Ovary (tissue), 10 donors: ENCODE measurements at places on chromosomes 16 and 17.
A peak's percentile ranks its signal among the peaks of the same experiment; 100 is the strongest.

- no peak for DNase-seq
Measured at GRCh38 chr17:385836-386140, 33.2 kb upstream of the RPH3AL start.

- DNase-seq = no peak
Measured at GRCh38 chr16:69131167-69131838, 1.1 kb downstream of the CHTF8 start.

- DNase-seq = no peak
Measured at GRCh38 chr17:31650756-31651520, 208.1 kb downstream of the COPRS start.

GRCh38 chr16:78490847-78491246 is 391.4 kb downstream of the WWOX start:
- no peak for DNase-seq

DNA sequence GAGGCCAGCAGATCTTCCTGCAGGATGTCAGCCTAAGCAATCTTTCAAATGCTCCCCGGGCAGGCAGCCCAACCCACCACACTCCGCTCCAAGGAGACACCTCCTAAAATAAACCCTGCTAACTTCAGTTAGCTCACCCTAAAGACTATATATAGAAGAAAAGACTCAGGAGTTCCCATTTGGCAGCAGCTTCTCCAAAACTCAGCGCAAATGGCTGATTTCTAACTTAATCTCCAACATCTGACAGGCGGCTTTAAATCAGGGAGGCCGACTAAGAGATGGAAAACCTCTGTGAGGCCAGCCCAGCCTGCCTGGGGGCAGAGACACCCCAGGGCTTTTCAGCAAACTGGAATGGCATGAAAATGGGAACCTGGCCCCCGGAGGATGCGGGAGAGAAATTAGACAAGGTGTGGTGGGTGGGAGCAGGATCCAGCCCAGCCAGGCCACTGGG is 91.6 kb downstream of the XYLT1 start:
- DNase-seq = peak; percentile 47

DNA sequence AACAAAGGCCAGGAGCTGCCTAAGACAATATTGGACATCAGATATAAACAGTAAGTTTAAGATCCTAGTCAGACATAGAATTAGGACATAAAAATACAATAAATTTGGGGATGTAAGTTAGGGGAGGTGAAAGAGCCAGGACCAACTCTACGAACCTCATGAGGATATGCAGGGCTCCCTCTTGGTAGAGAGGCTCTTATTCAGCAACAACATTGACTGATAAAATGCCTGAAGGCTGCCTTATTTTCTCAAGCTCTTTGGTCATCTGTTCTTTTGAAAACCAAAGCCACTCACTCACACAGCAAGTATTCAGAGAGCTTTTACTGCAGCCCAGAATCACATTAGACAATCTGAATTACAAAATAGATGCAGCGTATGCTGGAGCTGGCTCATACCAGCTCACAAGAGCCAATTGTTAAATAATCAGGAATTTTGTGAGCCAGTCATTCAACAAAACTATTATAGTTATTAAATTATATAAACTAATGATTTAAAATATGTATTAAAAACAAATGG is 108.6 kb upstream of the CLEC3A start:
- no peak for DNase-seq

DNA sequence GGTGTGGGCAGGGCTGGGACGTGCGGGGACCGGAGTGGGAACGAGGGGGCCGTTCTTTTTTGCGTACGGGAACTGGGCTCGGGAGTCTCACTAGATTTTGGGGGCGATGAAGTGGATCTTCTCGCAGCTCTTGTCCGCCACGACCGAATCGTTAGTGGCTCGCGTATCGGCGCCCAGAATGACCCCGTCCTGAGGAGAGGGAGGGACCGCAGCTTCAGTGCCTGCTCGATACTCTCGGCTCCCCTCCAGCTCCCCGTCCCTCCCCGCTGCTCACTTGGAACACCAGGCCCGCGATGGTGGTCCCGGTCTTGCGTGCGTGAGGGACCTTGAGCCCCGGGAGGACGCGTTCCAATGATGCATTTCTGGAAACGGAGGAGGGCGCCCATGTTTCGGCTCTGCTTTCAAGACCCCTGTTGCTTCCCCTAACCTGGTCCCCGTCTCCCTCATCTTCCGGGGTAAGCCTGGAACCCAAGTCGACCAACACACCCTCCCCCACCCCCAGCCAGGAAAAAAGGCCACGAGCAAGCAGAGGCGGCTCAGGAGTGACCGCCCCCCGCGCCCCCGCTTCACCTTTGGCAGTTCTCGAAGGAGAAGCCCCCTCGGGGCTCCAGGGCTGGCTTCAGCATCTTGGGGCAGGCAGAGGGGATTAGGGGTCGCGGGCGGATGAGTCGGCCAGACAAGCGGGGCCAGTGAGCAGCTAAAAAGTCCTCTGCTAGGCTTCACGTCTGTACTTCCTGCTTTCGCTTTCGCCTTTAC is at the start of gene PSMB10:
Gene PSMB10, minus strand, starts transcription at position 727 of the 756 bp plus-strand sequence. Its CDS starts 101 bp downstream, at position 626.
- DNase-seq = peak; percentile 59

- DNase-seq = no peak
Measured at GRCh38 chr16:12646490-12647274, 157.0 kb downstream of the CPPED1 start.

GRCh38 chr17:55769625-55770000 is 18.8 kb downstream of the PCTP start:
- DNase-seq = no peak

DNA sequence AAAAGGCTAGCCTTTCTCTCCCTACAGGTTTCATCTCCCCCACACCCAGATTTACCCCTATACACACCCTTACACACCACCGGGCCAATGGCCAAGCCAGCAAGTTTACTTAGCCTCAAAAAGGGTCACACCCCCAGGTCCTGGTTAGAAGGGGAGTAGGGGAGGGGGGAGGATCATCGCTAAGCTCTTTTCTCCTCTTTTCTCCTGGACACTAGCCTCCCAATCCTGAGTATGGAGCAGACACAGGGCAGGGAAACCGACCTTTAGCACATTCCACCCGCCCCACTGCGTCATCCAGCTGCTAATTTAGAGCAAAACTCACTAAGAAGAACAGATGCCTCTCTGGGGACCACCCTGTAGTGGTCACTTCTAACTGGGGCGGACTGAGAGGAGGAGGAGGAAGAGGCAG is 4.4 kb downstream of the ACLY start:
- no peak for DNase-seq

- no peak for DNase-seq
Measured at GRCh38 chr16:78624366-78624765, 524.9 kb downstream of the WWOX start.

GRCh38 chr17:14791221-14791620 is 473.9 kb downstream of the PMP22 start:
- no peak for DNase-seq

- DNase-seq = no peak
Measured at GRCh38 chr16:81810894-81811538, 31.9 kb downstream of the PLCG2 start.

GRCh38 chr16:89374393-89374960 is 115.9 kb downstream of the ANKRD11 start:
- no peak for DNase-seq

DNA sequence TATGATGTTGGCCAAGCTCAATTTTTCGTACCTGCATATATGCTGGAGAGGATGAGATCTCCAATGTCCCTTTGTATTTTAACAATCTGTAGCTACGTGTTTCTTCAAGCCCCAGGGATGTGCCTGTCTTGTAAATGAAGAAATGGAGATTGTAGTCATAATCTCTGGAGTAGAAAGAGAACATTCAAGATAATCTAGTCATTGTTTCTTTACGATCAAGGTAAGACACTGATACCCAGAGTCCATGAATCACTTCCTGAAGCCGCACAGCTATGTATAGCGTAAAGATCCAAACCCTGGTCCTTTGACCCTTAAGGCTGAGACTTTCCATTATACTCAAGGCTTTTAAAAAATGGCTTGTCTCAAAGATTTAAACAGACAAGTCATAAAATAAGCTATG is 205.5 kb downstream of the HS3ST3B1 start:
- DNase-seq = no peak

DNA sequence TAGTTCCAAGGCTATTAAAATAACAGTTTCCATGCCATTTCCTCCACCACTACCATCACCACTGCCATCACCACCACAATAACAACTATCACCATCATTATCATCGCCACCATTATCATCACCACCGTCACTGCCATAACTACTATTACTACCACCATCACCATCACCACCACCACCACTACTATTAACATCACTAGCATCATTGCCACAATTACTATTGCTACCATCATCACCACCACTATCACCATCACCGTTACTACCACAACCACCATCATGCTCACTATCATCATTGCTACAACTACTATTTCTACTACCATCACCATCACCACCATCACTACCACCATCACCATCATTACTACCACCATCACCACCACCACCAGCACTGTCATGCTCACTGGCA is 185.9 kb upstream of the MAF start:
- DNase-seq = no peak

GRCh38 chr17:75776386-75777295 is 8.0 kb upstream of the UNK start:
- no peak for DNase-seq

DNA sequence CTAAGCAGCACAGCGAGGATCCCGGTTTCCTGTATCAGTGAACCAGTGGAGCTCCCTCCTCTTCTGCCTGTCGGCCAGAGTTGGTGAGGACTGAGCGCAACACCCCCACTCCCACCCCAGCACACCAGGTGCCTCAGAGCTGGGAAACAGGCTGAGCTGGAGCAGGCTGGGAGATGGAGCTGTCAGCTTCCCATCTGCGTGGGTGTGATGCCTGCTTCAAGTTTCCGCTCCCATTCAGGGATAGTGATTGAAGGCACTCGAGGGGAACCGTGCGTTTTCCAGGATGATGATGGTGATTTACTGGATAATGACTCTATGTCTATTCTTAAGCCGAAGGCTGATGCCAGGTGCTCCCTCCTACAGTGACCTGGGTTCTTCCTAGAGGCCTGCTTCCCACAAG is 144.5 kb downstream of the TMEM132E start:
- DNase-seq = no peak

DNA sequence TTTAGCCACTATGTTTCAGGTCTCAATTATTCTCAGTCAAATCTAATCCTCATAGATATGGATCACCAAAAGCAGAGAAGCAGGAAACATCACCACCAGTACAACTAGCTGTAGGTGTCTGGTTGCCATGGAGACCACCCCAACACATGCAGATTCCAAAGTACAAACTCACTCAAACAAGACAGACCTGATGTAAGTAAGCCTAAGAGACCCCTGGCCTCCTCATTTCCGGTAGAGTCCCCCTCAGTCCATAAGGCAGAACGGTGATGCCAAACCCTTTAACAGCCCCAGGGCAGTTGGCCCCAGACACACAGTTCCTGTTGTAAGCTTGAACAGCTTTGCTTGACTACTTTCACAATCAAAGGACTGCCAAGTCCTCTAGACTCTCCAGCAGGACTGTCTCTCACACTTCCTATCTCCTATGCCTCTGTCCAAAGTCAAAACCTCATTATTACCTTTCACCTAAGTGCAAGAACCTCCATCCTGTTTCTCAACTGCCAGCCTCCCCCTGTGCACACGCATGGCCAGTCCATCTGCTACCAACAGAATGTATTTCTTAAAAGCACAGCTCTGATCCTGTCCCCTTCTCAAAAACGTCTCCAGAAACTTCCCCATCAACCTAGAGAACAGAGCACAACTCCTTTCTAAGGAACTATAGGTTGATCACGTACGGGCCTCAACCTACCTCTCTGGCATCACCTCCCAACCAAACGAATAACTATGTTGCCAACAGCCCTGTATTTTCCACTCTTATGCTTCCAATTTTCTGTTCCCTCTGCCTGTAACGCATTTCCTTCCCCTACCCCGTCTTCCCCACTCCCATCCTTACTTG is 23.9 kb downstream of the SLC39A11 start:
- DNase-seq = no peak

DNA sequence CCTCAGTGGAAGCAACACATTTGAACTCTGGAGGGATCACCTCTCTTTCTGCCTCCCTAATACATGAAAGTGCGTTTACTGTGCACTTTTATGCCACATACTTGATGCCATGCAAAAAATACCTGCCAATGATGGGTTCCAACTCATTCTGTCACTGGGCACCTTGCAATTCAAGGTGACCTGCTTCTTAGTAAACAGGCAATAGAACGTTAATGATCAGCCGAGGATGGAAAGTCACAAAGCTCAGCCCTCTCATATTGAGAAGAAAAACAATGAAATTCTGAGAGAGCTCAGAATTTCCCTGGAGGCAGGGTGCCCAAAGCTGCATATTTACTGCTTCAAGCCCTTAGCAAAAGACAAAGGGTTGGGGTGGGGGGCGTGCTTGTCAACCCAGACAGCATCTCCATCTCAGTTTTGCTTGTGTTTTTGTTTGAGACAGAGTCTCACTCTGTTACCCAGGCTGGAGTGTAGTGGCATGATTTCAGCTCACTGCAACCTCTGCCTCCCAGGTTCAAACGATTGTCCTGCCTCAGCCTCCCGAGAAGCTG is 23.2 kb downstream of the LITAF start:
- DNase-seq = no peak

DNA sequence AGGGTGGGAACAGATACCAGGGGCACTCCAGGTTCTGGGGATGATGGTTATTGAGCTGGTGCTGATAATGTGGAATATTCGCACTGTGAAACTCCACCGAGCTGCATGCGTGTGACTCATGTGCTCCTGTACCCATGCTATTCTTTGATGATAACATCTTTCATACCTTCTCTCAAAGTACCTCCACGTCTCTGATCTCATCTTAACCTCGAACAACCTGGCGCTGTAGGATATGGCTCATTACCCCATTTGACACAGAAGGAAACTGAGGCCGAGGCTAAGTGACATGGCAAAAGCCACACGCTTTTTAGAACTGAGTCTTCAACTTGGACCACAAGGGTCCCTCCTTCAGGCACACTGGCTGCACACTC is 30.2 kb upstream of the MRPS23 start:
- no peak for DNase-seq

- no peak for DNase-seq
Measured at GRCh38 chr17:28874750-28875149, 19.9 kb downstream of the ERAL1 start.

- DNase-seq = no peak
Measured at GRCh38 chr16:48892893-48893292, 282.9 kb upstream of the N4BP1 start.

DNA sequence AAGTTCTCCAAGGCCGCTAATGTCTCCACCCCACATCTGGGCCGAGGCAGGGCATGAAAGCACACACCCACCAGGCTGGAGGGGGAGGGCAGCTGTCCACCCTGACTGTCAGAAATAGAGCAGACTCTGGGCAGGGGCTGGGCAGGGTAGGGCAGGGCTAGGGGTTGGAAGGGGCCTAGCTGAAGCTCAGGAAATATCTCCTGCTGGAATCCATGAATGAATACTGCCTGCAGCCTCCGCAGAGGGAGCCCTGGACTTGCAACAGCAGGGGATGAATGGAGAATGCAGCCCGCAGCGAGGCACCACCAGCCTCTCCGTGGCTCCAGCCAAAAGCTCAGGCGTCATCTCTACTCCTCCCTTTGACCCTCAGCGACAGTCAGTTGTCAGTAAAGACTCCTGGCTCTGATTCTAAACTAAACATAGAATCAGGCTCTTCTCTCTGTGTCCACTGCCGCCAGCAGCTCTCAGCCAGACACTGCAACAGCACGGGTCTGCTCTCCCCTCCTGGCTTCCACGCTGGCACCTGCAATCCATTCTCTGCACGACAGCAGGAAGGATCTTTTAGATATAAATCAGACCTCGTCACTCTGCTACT is 23.9 kb upstream of the NGFR start:
- DNase-seq = no peak
